ENCODE measurements at places on chromosomes 2 and 18.

DNA sequence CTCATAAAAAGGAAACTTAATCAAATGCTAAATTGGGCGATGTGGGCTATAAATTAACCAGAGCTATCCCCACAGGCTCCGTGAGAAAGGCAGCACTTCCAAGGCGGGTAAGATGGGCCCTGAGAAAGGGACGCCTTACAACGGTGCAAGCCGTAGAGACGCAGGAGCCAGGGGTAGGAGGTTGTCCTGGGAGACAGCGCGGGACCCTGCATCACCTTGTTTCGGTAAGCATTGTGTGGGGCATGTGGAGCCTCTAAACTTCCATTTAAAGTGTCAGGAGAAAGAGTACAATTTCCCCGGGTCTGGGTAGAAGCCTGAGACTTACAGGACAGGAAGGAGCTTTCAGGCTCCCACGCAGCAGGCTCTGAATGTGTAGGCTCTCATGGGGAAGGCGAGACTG is 1.2 kb upstream of the PER2 start:
- peak; percentile 10 for DNase-seq

DNA sequence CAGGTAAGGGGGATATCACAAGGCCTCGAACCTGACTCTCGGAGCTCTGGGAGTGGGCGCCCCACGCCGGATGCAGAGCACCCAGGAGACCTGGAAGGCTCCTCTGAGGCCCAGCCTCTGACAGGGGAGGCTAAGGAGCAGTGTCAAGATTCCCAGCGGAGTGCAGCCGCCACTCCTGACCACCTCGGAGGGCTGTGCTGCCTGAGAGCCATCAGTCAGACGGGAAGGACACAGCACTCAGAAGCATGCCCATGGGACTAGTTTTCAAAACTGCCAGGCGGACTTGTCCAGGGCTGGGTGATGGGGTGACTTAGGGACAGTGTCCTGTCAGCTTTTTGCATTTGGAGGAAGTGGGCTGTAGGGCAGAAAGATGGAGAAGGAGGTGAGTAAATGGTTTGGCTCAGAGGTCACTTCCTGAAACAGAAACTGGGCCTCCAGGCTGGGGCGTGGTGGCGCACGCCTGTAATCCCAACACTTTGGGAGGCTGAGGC is 34.6 kb upstream of the B3GNT7 start:
- DNase-seq, result no peak

DNA sequence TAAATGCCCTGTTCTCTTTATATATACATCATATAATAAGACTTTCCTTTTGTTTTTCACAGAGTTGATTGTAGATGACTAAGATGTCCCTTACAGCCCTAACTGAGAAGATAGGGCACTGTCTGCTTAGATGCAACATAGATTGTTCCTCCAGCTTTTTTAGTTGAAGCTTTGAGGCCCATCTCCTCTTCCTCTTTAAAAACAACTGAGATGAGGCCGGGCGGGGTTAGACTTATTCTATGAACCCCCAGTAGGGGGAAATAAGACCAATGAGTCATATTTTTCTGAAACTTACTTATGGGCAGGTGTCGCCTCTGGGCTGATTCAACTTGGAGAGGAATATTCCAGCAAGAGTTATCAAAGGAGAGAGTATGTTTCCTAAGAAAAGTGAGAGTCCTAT is 84.6 kb downstream of the FBXO15 start:
- no peak for DNase-seq

GRCh38 chr2:45180779-45181178 is 171.5 kb upstream of the SIX2 start:
- no peak for DNase-seq

- DNase-seq, result no peak
Observed at GRCh38 chr18:11948852-11949523, 32.3 kb upstream of the IMPA2 start.

DNA sequence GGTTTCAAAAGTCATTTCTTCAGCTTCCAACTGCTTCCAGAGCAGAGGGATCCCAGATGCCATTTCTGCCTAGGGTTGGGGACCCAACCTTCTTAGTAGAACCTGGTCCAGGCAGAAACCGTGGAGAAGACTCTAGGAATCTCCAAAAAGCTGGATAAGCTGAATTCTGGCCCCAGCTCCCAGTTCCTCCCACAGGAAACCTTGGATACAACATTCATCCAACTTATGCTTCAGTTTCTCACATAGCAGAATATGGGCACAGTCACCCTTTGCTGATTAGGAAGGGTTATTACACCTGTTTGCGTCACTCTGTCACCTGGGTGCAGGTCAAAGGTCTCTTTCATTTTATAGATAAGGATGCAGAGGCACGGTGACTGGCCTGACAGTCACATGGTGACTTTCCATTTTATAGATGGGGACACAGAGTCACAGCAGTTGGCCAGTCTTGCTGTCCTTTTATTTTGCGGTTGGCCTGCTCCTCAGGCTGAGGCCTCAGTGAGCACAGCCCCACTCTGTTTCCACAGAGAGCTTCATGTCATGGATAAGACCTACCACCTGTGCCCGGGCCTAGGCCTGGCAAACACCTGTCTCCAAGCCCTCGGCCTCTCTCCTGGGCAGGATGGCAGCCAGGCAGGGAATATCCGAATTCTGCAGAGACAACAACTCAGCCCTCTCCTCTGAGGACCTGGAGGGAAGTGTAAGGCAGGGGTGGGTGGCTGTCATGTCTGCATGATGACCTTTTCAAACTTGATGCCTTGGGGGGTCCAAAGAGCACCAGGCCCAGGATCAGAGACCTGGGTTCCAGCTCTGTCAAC is 148.8 kb downstream of the SMAD7 start:
- DNase-seq, result no peak

Data from activated CD8-positive, alpha-beta memory T cell treated with anti-CD3 and anti-CD28 coated beads for 48 hours (primary cell).